Esophagus mucosa (tissue), 1 donor: ENCODE measurements at places on chromosomes 1 and 21.

- peak; percentile 71 for ATAC-seq
Measured at GRCh38 chr1:96710708-96711477, 10.7 kb upstream of the PTBP2 start.

GRCh38 chr1:9289090-9289534 is 3.6 kb upstream of the SPSB1 start:
- ATAC-seq: peak; percentile 34

DNA sequence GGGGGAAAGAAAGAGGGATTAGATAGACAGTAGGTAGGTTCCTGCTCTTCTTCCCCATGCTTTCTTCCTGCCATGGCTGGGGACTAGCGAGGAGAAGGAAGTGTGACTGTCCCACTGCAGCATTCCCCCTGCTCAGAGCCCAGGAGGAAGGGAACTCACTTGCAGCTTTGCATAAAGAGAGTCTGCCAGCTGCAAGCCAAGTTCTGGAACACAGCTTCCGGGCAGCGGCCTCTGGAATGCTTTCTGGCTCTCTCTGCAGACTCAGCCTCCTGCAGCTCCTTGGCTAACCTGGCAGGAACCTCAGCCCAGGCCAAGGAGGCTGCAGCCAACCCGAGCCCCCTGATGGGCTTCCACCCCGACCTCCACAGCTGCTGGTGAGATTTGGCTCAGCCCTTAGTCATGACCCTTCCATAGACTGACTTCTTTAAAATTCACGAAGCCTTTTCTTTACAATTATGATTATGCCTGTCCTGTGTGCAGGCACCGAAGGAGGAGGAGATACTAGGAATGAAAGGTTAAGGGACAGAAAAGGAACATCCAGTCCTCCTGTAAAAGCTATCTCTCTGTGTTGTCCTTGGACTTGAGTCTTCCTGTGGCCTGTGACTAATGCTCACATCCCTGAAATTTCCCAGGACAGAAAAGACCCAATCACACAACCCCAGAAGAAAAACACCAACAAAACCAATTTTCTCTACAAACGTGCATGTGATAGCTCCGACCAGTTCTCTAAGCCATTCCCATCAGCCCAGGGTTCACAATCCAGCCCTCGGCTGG is 108.2 kb upstream of the OLIG2 start:
- no peak for ATAC-seq

- no peak for ATAC-seq
Measured at GRCh38 chr1:240068961-240069360, 22.7 kb upstream of the FMN2 start.

- ATAC-seq: no peak
Measured at GRCh38 chr1:184524248-184524647, 137.4 kb downstream of the C1orf21 start.

DNA sequence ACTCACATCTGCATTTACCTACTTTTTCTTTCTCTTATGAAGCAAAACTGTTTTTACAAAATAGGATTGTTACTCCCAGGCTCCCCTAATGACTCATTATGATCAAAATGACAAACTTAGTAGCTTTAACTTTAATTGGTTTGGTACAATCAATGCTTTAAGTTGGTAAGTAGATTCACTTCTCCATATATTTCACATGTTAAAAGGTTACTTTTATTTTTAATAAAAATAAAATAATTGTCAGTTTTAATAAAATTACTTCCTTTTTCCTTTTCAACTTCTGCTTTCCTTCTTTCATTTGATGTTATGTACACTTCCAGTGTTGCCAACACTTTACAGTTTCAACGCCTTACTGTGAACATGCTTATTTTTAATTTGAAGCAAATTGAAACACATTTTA is 477.6 kb downstream of the SETD4 start:
- ATAC-seq: no peak
